SJSA1 (cell line): ENCODE measurements at places on chromosomes 2 and 18. TPM values are rescaled to one million over a fixed set of nuclear protein-coding genes. Genes with fewer than 3 reads are reported as not detected.
A peak's percentile ranks its signal among the peaks of the same experiment; 100 is the strongest.

DNA sequence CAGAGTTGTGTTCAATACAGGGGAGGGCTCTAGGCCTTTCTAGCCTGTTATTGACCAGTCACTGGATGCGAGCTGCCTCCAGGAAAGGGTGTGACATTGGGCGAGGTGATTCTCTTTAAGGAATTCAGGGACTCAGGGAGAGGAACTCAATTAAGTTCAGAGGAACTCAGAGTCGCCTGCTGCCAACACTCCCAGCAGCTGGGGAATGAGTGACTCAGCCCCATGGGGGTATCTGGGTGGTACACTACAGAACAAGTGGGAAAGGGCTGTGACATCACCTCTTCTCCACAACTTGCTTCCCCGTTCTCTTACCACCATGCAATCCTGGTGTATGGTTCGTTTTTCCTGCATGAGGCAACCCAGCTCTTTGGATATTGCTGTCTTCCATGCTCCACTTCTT lies 50.4 kb upstream of the CYRIA start:
- no peak for DNase-seq

GRCh38 chr2:18403921-18404522 lies 156.4 kb downstream of the RDH14 start:
- no peak for DNase-seq

DNA sequence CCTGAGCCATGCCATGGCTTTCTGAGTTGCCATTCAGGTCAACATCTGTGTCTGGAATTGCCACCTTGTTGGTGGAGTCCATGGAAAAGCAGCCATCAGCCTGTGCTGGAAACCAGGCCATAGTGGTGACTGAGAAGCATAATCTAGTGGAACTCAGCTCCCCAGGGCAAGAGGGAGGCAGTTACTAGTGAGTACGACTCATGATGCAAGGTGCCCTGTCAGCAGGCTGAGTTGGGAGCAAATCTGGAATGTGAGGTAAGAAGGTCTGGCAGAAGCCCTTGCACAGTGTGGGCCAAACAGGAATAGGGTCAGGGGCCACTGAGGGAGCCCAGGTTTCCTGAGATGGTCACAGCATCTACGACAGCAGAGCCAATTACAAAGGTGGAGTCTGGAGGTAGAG lies 37.1 kb downstream of the SULT1C2 start:
- no peak for DNase-seq

GRCh38 chr2:179745635-179746256 lies 115.7 kb downstream of the ZNF385B start:
- no peak for DNase-seq

- no peak for DNase-seq
Measured at GRCh38 chr18:50850307-50851065, 28.4 kb upstream of the ME2 start.

DNA sequence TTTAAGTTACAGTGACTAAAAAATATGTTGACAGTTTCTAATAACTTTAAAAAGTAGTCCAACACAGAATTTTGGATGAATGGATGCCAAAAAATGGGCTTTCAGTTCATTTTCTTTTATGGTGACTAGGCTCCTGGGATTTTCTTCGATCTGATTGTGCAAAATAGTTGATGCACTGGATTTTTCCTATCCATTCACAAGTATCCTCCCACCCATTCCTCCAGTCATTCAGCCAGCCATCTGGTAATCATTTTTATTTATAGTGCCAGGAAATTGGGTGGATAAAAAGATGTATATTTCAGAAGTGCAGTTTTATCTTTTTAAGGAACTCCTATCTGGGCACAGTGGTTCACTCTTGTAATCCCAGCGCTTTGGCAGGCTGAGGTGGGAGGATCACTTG lies 175.1 kb downstream of the PTPRM start:
- no peak for DNase-seq

GRCh38 chr2:237128026-237128703 lies 42.5 kb downstream of the COPS8 start:
- peak; percentile 98 for DNase-seq

DNA sequence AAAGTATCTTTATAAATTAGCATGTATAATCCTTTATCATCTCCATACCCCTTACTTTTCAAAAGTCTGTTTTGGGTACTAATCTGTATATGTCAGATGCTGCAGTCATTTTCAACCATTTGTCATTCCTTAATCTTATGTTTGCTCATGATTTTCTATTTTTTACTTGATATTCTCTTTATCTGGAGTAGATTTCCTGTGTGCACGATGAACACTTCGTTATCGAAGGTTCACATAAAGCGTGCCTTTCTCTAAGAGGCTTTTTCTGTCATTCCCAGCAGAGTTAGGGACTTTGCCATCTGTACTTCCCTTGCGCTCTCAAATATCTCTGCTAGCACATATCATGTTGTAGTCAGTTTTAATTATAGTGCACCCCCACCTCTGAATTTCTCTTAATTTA lies 123.2 kb downstream of the BIRC6 start:
- no peak for DNase-seq

GRCh38 chr2:60125611-60126426 lies 427.6 kb downstream of the BCL11A start:
- DNase-seq: no peak

DNA sequence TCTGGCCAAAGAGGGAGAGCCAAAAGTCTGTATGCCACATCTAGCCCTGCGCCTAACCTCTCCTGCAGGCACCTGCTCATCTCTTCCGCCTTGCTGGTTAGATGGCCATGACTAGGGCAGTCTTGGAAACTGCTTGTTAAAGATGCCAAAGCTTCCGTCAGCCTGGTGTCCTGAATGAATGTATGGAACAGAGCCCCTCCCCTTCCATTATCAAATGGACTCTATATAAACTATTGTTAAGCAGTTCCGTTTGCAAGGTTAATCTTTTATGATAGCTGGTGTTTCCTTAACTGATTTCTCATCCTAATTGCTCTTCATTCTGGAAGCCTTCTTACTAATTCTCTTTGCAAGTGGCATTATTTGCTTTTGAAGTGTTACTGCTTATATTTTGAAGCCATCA lies 87.1 kb downstream of the ATP9B start:
- DNase-seq: no peak

- DNase-seq: no peak
Measured at GRCh38 chr18:23827681-23828080, 138.4 kb downstream of the LAMA3 start.

DNA sequence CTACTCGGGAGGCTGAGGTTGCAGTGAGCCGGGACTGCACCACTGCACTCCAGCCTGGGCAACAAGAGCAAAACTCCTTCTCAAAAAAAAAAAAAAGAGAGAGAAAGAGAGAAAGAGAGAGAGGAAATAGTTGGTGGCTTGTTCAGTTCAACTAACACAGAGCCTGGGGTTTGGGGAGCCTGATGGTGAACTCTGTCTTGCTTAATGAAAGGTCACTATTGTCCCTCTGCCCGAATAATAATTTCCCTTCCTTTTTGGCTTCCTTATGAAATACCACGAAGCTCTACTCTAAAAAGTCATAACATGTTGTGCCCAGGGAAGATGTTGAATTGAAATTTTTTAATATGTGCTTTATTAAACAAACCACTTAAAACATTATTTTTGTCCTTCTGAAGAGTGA lies 17.3 kb downstream of the BCL2 start:
- DNase-seq: no peak

- DNase-seq: no peak
Measured at GRCh38 chr2:19380532-19380931, 22.1 kb upstream of the OSR1 start.

- DNase-seq: no peak
Measured at GRCh38 chr18:26190506-26190905, 35.7 kb upstream of the TAF4B start.

- DNase-seq: no peak
Measured at GRCh38 chr2:232779934-232780333, 3.6 kb upstream of the KCNJ13 start.

DNA sequence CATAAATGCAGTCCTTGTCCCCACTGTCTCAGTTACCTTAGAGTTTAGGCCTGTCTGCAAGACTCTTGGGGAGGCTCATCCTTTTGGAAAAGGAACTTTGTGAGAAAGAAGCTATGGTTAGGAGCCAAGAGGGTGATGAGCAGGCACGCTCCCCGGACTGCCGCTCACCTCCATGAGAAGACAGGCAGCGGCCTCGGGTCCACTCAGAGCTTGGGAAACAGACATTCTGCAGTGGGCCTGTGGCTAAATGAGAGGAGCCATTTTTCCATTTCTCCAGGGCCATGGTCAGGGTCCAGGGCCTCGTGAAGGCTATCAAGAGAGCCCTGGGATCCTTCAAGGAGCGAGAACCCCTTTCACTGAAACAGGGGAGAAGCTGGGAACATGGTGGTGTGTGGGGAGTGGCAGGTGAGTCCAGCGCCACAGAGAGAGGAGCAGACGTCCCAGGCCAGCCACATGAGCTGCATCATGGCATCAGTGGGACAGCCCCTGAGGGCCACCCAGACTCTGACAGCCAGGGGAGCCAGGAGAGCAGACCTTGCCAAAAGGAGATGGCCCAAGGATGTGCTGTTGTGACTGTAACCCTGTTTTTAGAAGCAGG lies 4.0 kb upstream of the TEX51 start:
- no peak for DNase-seq

DNA sequence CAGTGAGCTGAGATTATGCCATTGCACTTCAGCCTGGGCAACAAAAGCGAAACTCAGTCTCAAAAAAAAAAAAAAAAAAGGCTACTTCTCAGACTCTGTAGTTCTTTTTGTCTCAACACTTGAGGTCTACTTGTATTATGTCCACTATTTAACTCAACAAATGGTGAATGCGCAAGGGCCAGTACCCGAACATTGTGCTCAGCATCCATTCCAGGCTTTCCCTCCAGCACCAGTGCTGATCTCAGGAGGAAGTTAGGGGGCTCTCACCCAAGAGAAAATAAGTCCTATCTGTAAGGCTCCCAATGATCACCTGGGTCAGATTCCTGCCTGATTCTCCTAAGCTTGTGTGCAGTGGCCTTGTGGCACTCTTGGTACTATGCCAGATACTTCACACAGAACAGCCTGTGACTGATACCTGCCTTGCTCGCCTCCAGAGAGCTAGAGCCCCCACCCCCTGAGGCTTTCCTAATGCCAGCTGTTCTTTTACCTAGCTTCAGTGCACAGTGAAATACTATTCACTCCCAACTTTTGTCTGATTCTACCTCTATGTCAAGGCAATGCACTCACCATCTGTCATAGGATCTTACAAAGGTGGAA lies 74.9 kb downstream of the INO80D start:
- DNase-seq: no peak

- no peak for DNase-seq
Measured at GRCh38 chr2:27495840-27496356, 741 bp upstream of the GCKR start.

DNA sequence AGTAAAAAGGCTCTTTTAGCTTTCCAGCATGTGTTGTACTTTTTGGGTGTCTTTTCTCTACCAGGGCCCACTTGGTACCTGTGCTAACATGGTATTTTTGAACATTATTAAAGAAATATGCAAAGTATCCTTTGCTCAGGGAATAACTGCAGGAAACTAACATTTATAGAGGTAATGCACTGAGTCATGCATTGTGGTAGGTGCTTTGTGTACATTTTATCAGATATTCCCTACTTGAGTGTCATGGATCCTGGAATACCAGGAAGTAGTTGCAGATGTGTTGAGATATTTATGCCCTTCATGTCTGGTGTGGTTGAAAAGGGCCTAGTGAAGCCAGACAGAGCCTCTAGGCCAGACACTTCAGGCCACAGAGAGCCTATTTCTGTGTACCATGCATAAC lies 215.5 kb upstream of the CYRIA start:
- no peak for DNase-seq

GRCh38 chr2:78940998-78941397 lies 84.5 kb upstream of the REG3G start:
- no peak for DNase-seq

- DNase-seq: no peak
Measured at GRCh38 chr2:64426183-64426952, 27.6 kb upstream of the LGALSL start.

- DNase-seq: no peak
Measured at GRCh38 chr2:53852532-53852931, 7.2 kb downstream of the GPR75 start.

- DNase-seq: no peak
Measured at GRCh38 chr2:3633089-3633981, 24.7 kb upstream of the ALLC start.

- DNase-seq: no peak
Measured at GRCh38 chr2:152093464-152093863, 5.4 kb downstream of the CACNB4 start.

- DNase-seq: peak; percentile 24
Measured at GRCh38 chr2:54073796-54074195, 41.6 kb upstream of the ACYP2 start.

- DNase-seq: no peak
Measured at GRCh38 chr2:240947607-240948006, 41.5 kb downstream of the CROCC2 start.

DNA sequence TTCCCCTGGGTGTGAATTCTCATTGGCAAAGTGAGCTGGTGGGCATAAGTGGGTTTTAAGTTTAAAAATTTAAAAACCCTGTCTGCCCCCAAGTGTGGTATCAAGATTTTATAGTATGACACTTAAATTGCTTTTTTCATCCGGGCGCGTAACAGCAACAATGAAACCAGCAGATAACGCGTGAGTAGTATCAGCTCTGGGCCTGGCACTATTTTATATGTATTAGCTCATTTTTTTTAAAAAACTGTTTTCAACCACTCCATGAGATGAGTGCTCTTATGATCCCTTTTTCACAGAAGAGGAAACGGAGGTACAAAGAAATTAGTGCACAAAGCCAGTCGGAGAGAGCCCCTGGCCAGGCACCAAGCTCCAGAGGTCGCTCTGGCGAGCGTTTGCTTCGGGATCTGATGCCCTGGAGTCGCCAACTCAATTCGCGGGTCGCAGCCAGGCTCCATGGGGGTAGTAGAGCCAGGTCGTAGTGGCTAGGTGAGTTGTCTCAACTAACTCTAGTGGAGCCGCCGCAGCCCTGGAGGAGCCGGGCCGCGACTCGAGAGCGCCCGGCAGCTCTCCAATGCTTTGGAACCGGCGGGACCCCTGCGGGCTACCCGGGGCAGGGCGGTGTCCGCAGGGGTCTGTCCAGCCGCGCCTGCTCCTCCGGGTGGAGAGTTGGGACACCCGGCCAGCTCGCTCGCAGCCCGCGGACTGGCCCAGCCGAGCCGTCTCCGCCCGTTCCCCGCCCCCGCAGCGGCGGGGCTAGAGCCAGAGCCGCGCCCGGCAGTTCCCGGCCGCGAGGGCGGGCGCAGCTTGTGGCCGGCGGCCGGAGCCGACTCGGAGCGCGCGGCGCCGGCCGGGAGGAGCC lies at the start of gene IL1R1:
TSS of gene IL1R1 (plus strand) at position 777 of the 859 bp plus-strand sequence. CDS start 14,979 bp downstream, outside the sequence.
- DNase-seq: peak; percentile 75

The ABCG8 gene
- not detected in 2 replicates for total RNA-seq

The ICA1L gene
- total RNA-seq: 2.0 and 3.4 TPM in 2 replicates

The ZNF521 gene
- 0.16 and 0.34 TPM in 2 replicates for total RNA-seq

The METAP1D gene
- 6.3 and 11.3 TPM in 2 replicates for total RNA-seq

The VWC2L gene
- total RNA-seq: not detected in 2 replicates

The SERPINB3 gene
- total RNA-seq: not detected in 2 replicates

The DNAJC5G gene
- not detected in 2 replicates for total RNA-seq

The CACNB4 gene
- not detected in 2 replicates for total RNA-seq

The G6PC2 gene
- not detected in 2 replicates for total RNA-seq

The SH2D6 gene
- total RNA-seq: not detected in 2 replicates

The ST8SIA5 gene
- under 0.01 TPM in 1 of 2 replicates, not detected in the other for total RNA-seq

The SUCLG1 gene
- 118 and 139 TPM in 2 replicates for total RNA-seq

The NAT8 gene
- total RNA-seq: not detected in 2 replicates
